HT-29 (cell line): ENCODE measurements at places on chromosomes 1 and 21. TPM values are rescaled to one million over a fixed set of nuclear protein-coding genes. Genes with fewer than 3 reads are reported as not detected.

- DNase-seq, result peak; percentile 6
These were observed 148.9 kb upstream of the VANGL1 start for GRCh38 chr1:115492880-115493279.

- no peak for DNase-seq
These were observed 644 bp upstream of the MRPL24 start for GRCh38 chr1:156741481-156741983.

GRCh38 chr1:2605509-2606395 is 19.2 kb downstream of the PRXL2B start:
- no peak for DNase-seq

GRCh38 chr1:163055531-163055930 is 13.6 kb upstream of the RGS4 start:
- DNase-seq, result no peak

GRCh38 chr1:45895406-45895805 is 92.0 kb downstream of the MAST2 start:
- no peak for DNase-seq

GRCh38 chr21:37748351-37748750 is 167.9 kb downstream of the KCNJ6 start:
- no peak for DNase-seq

DNA sequence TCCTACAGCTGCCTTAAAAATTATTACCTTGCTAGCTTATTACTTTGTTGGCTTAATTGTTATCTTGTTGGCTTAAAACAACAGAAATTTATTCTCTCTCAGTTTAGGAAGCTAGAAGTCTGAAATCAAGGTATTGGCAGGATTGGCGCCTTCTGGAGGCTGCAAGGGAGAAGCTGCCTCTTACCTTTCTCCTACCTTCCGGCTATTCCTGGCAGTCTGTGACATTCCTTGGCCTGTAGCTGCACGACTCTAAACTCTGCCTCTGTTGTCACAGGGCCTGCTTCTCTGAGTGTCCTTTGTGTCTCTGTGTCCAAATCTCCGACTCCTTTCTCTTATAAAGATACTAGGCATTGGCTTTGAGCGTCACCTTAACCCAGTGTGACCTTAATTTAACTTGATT is 579.9 kb upstream of the B3GALT2 start:
- no peak for DNase-seq

DNA sequence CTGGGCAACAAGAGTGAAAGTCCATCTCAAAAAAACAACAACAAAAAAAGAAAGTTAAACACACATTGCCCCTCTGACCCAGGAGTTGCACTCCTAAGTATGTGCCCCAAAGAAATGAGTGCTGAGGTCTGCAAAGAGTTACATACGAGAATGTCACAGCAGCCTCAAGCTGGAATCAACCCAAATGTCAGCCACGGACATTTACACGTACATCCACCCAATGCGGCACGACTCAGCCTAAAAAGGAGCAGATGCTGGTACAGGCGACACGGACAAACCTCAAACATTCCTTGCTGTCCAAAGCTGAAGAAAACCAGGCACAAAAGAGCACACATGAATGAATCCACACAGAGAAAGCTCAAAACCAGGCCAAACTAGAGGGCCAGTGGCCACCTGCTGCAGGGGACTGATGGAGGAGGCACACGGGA is 46.8 kb upstream of the ECE1 start:
- DNase-seq, result no peak

DNA sequence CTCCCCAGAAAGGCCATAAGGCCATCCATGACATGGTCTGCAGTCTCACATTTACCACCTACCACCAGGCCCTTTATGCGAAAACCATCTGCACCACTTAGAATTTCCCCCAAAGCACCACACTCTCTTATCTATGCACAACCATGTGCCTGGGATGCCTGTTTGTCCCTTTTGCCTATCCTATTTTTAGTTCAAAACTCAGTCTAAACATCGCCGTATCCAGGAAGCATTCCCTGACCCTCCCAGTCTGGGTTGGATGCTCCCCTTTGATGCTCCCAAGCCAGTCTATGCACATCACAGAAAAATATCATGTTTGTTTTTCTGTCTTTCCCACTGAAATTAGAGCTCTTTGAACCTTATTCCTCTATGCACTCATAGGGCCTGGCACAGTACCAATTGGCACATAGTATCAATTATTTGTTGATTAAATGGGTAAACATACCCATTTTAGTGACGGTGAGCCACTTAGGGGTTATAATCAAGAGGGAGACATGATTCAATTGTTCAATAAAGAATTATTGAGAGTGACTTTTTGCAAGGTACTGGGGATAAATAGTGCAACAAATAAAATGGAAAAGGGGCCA is 6.7 kb downstream of the MPL start:
- DNase-seq, result no peak

DNA sequence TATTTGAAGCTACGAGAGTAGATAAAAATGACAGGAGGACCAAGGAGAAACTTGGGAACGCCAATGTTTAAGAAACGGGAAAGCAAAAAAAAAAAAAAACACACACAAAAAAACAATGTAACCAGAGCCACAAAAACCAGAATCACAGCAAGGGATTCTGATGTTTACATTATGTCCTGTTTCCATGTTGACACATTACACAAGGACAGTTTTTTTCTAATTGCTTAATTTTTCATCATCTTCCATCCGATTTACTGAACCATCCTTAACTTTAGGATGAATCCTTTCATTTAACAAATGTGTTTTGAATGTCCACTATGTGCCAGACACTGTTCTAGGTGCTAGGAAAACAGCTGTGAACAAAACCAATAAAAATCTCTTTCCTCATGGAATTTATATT is 1.4 kb upstream of the BCL10 start:
- DNase-seq, result no peak

GRCh38 chr1:1371746-1372711 is 3.0 kb downstream of the AURKAIP1 start:
- peak; percentile 71 for DNase-seq

OR2W3 gene
- not detected in 2 replicates for total RNA-seq

FRRS1 gene
- total RNA-seq, result 8.7 and 9.0 TPM in 2 replicates

KCTD3 gene
- 19.8 and 20.8 TPM in 2 replicates for total RNA-seq

RUNX3 gene
- total RNA-seq, result 0.18 TPM in 1 of 2 replicates, not detected in the other

NHLH1 gene
- not detected in 2 replicates for total RNA-seq

PLA2G2F gene
- 0.41 and 1.7 TPM in 2 replicates for total RNA-seq

NCAM2 gene
- total RNA-seq, result not detected in 2 replicates

TMEM200B gene
- not detected in 2 replicates for total RNA-seq
